ENCODE measurements at places on chromosomes 5 and 9.

- no peak for DNase-seq
These were observed 127.5 kb upstream of the PLCXD3 start for GRCh38 chr5:41637869-41638268.

GRCh38 chr5:33494466-33494865, 53.7 kb downstream of the TARS1 start:
- no peak for DNase-seq

GRCh38 chr9:93475856-93476255, 22.5 kb upstream of the FAM120AOS start:
- no peak for DNase-seq

- DNase-seq, result no peak
These were observed 627.3 kb upstream of the NUDT12 start for GRCh38 chr5:104189909-104190308.

DNA sequence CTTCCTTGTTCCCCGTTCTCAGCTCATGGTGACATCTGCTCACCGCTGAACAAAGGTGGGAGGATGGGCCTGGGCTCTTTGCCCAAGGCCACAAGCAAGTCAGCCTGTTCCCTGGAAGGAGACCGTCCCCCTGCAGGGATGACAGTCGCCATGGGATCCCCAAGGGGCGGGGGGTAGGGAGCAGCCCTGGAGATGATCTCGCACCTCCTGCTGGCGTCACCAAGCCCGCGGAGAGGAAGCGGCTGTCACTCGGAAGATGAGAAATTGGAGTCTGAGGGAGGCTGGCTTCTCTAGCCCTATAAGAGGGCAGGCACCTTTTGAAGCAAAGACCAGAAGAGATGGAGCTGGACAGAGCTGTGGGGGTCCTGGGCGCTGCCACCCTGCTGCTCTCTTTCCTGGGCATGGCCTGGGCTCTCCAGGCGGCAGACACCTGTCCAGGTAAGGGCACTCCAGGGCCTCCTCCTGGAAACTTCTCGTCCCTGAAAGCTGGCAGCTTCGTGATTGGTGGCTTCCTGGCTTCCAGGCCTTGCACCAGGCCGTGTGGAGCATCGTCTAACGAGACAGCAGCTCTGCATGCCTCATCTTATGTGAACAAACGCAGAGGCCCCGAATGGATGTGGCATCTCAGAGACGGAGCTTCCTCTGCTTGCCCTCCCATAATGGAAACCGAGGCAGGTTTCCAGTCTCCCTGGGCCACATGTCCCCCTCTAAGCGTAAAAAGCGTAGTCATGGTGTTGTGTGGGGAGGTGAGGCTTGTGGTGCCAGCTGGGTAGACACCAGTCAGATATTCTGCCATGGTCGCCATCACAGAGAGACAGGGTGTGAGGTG, at the start of gene FCN2:
TSS of gene FCN2 (plus strand) at position 327 of the 829 bp plus-strand sequence. CDS start at position 339, 12 bp downstream.
- DNase-seq, result no peak

DNA sequence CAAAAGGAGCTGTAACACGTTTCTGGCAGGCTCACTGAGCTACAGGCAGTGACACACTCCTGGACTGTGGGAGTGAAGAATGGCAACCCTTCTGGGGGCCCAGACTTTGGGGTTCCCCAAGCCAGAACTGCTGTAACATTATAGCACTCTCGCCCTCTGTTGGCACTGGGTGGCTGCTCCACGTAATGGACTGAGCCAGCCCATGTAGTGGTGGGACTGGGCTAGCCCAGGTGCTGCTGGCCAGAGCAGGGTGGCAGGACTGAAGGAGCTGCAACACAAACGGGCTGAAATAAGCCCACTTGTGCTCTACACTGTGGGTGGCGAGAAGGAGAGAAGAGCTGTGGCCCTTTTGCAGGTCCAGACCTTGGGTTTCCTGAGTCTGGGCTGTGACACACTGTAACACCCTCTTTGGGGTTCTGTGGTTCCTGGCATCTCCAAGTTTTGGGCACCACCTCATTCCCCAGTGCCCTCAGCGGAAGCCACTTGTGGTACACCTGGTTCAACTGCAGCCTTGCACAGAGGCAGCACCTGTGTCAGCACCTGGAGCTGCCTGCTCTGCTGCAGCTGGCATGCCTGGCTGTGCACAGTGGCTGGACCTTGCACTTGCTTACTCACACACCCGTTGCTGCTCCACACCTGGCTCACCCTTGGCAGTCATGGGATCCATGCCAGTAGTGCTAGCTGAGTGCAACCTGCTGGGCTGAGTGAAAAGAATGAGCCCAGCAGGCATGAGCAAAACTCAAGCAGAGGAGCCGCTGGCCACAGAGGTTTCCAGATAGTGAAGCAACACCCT, 95.0 kb upstream of the PRR16 start:
- no peak for DNase-seq

GRCh38 chr9:98037357-98037756, 19.2 kb upstream of the NANS start:
- DNase-seq, result no peak

GRCh38 chr5:113070901-113071300, 94.3 kb downstream of the DCP2 start:
- no peak for DNase-seq

- no peak for DNase-seq
These were observed 280.2 kb downstream of the CDH12 start for GRCh38 chr5:22572941-22573340.

DNA sequence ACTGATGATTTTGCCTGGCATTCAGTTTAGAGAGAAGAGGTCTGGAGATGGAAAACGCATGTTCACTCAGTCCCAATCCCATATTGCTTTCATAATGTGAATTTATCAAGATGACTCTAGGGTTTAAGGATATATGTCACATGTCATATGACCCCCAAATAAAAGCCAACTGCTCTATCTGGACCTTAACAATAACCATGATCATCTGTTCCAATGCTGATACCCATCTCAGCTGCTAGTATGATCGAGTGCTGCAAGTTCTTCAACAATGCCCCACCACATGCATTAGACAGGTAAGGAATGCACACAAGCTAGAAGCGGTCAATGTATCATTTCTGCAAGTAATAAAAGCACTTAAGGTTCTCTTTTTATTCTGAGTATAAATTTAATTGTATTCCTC, 91.8 kb downstream of the OXCT1 start:
- DNase-seq, result no peak

DNA sequence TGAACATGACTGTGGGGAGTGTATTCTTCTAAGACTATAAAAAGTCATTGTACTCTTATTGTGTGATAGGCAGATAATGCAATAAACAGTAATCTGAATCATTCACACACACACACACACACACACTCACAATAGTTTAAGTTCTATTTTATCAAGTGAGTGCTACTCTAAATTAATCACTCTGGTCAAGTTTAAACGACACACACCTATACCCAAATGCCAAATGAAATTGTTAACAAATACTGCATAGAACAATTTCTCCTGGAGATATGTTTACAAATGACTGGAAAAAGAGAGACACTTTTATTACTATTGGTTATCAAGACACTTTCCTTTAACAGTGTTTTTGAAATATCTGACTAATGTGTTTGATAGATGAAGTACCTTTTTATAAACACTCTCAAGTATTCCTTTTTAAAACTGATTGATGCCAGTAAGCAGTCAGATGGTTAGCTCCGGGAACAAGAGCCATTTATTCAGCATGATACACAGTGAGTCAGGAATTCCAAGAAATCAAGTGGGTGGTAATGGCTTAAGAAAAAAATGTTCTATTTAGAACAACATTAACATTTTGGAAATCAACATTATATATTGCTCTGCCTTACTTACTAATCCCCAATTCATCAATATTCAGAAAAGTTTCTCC, 521.6 kb upstream of the ST8SIA4 start:
- DNase-seq, result no peak

GRCh38 chr9:37988041-37988440, 81.0 kb downstream of the SHB start:
- DNase-seq, result no peak

- DNase-seq, result no peak
These were observed 113.3 kb downstream of the FGF10 start for GRCh38 chr5:44275908-44276307.

DNA sequence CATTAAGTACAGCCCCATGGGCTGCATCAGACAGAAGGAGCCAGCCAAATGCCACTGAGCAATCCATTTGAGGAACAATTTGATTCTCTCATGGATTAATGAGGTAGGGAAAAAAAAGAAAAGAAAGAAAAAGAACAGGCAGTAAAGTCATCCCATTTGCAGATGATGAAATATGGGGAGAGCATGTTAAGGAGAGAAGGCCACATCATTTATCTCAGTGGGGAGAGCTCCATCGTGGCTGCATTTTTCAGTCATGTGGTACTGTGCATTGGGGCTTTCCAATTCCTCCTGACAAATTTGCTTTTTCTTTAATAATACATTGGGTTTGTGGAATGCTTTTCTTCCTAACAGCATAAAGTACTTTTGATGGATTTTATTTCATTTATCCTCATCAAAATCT, 375.2 kb upstream of the TLE4 start:
- no peak for DNase-seq

DNA sequence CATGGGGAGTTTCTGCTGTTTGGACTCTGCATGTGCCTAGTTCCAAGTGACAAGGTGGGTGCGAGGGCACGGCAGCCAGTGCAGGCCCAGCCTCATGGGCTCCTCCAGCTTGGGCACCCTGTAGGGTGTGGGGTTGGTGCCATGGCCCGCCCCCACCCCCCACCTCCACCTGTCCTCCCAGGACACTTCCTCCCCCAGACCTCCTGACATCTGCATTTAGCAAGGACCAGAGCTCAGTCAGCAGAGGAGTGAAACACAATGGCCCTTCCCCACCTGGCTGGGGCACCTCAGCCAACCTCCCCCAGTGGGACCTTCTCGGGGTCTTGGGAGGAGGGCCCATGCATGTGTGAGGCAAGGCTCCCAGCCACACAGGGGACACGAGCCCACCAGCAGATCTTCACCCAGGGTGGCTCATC, 1.9 kb upstream of the NKD2 start:
- DNase-seq, result no peak

Data from NCI-H1048 (cell line).